IPS-NIHi11 (cell line): ENCODE measurements at places on chromosomes 11 and 22.

DNA sequence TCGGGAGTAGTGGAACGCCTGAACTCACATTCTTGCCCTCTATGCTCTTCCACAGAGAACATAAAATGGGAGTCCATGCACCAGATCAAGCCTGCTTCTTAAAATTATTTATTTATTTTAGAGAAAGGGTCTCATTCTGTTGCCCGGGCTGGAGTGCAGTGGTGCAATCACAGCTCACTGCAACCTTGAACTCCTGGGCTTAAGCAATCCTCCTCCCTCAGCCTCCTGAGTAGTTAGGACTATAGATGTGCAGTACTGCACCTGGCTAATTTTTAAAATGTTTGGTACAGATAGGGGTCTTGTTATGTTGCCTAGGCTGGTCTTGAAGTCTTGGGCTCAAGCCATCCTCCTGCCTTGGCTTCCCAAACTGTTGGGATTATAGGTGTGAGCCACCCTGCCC, 13.0 kb downstream of the SLC6A5 start:
- DNase-seq: no peak

DNA sequence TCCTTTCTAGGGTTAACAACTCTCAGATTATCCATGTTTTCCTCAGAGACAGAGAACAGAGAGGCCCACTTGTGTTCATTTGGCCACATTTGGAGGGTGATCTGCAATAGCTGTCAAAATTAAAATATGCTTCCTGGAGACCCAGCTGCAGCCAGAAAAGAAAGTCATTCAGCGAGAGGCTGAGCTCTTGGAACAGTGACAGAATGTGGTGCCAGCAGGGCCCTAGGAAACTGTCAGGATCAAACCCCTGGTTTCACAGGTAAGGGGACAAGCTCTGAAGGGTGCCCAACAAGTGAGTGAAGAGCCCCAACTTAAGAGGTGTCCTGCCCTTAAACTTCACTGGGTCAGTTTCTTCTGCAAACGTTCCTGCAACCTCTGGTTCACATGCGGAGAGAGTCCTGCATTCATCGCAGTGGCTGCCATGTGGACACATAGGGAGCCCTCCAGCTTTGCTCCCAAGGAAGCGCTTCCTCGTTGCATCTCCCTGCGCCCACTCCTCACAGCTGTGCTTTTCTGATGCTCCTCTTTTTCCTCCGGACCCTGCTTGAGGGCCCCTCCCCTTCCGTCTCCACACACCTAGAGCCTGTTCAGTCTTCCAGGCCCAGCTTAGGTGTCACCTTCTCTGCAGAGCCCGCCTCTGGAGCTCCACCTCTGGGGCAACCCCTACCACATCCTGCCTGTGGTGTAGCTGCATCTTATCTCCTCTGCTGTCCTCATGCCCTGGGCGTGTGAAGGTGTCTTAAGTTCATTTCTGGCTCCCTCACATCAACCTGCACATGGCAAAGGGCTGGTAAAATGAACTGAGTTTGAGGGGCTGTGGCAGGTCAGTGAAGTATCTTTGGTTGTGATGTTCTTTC, 3.9 kb downstream of the UCP3 start:
- DNase-seq: no peak

GRCh38 chr11:11420899-11421285, 67.8 kb upstream of the CSNK2A3 start:
- no peak for DNase-seq

- no peak for DNase-seq
These were observed 31.9 kb downstream of the RRP8 start for GRCh38 chr11:6571434-6572008.

GRCh38 chr11:103601225-103601846, 435.1 kb upstream of the DDI1 start:
- DNase-seq: peak; percentile 74

GRCh38 chr11:129895126-129896041, at the start of gene NFRKB:
TSS of gene NFRKB (minus strand) at chr11:129895578. CDS start at chr11:129892849, 2,729 bp downstream.
- peak; percentile 99 for DNase-seq

GRCh38 chr11:61004761-61005181, 33.3 kb downstream of the CD6 start:
- DNase-seq: no peak

- no peak for DNase-seq
These were observed 85.3 kb downstream of the C11orf87 start for GRCh38 chr11:109507331-109507730.

- DNase-seq: peak; percentile 57
These were observed 1.0 kb downstream of the CCDC85B start for GRCh38 chr11:65891219-65892136.

DNA sequence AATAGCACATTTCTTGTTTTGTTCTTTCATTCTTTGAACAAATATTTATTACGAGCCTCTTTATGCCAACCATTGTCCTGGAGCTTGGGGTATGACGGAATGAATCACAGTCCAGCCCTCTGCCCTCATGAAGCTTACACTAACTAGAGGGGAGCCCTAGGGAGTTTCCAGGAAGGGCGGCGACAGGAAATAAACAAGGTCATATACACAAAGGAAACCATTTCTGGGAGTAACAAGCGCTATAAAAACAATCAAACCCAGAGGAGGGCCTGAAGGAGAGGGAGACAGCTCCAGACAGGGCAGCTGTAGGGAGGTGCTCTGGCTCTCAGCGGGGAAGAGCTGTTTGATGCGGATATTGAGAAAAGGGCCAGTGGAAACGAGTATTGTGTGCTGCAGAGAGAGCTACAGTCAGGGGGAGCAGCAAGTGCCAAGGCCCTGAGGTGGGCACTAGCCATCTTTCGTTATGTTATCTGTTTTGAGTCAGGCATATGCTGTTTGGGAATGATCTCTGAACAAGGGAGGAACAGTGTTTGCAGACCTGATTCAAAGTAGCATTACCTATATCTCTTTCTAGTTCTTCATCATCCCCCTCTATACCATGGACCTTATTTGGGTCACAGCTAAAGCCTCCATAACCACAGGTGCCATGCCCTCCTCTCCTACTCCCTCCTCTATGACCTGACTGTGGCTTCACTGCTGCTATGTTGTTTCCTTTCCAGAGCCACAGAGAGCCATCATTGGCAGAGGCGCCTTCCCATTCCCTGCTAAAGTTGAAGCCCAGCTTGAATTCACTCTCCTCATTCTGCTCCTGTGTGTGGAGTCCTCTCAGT, 15.3 kb upstream of the ZBTB16 start:
- DNase-seq: no peak

- no peak for DNase-seq
These were observed 64.3 kb upstream of the PPARA start for GRCh38 chr22:46085828-46086576.

DNA sequence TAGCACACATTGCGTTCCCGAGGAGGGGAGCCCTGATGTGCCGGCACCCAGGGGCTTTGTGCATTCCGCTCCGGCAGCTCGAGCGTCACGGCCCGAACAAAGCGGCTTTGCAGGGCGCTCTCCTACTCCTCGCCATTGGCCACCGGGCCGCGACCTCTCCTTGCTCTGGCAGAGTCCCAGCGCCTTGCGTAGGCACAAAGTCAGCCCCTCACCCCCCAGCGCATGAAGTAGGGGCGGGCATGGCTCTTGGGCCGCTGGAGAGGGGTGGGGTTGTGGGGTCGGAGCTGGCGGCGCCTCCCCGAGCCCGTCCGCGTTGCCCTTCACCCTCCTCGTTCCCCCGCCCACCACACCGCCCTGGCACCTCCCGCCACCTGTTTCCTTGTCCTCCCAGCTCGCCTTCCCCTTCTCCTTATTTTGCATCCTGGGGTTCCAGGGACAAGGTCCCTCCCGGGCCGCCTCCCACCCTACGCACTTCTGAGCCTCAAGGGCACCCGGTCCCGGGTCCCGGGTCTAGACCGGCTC, 753 bp upstream of the PPARA start:
- DNase-seq: peak; percentile 58

DNA sequence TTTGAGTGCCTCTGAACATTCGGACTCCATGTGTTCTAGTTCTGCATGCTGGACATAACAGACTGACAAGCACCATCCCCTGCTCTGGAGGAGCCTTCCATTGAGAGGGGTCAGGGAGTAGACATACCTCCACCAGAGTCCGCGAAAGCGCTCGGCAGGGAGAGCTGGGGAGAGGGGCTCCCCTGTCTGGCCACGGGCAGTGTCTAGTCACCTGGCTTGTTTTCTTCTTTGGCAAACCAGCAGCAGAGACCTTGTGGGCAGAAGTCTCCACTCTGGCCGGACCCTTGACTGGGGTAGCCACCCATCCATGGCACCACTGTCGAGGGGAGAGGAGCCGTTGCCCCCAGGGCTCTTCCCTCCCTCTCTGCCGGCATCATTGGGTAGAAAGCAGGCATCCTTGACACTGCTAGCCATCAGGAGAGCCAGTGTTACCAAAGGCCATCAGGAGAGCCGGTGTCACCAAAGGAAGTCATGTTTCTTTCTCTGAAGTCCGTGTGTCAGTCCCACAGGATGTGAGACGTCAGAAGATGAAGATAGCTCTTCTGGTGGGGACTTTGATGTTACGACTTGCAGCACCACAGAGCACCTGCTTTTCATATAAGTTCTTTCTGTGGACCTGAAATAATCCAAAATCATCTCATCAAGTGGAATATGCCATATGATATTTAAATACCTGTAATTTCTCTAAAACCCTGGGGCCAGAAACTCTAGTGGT, 305.6 kb downstream of the TBC1D22A start:
- DNase-seq: peak; percentile 14

DNA sequence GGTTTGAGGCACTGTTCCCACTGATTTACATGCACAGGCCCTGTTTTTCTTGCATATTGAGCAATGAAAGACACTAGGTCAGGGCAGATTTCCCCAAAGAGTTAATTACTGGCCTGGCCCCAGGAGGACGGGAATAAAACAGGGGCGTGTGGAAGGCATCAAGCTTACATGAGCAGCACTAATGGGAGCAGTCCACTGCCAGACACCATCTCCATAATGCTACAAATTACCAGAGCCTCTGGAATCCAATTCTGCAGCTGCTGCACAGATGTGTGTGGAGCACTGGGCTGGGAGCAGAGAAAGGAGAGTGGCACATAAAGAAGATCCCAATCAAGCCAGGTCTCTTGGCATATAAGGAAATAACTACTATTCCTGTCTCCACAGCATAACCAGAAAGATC, 96.9 kb downstream of the CCDC34 start:
- no peak for DNase-seq

DNA sequence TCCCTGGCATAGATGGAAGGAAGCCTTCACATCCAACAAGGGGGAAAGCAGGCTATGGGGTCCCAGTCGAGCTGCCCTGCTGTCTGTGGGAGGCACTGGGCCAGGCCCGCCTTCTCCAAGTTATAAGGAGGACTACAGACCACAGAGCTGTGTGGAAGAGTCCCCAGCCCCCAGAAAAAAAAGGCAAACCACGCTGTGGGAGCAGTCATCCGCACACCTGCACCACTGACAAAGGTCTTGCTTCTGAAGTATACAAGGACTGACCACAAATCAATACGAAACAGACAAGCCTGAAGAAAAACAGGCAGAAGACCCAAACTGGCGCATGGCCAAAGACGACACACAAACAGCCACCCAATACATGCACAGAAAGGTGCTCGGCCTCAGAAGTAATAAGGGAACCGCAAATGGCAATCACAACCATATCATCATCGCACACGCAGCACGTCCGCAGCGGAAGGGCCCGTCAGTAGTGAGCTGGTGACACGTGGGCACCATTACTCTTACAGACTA, 384.1 kb downstream of the CTTN start:
- no peak for DNase-seq

DNA sequence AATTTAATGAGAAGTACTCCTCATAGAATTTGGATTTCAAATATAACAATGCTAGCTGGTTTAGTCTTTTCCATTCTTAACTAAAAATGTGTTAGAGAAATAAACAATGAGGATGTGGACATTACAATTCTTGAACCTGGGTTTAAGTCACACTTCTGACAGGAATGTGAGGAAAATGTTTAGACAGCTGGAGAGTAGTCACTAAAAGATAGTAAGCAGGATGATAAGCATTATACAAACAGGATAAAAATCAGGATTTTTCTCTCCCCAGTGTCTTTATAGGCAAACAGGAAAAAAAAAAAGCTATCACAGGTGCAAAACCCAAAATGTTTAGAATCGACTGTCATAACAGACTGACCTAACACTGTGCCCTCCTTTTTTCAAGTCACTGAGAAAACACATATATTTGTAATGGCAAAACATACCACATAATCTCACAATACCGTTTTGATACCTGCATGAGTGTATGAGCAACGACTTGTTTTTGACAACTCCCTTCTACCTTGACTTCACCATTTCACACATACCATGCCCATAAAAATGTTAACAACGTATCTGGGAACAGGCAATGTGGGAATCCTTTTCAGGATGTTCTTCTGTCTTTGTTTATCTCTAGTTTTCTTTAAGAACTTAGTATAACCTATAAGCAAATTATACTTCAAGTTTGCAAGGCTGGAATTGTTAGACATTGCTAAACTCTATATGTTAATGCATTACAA, 242.0 kb downstream of the SBF2 start:
- no peak for DNase-seq

DNA sequence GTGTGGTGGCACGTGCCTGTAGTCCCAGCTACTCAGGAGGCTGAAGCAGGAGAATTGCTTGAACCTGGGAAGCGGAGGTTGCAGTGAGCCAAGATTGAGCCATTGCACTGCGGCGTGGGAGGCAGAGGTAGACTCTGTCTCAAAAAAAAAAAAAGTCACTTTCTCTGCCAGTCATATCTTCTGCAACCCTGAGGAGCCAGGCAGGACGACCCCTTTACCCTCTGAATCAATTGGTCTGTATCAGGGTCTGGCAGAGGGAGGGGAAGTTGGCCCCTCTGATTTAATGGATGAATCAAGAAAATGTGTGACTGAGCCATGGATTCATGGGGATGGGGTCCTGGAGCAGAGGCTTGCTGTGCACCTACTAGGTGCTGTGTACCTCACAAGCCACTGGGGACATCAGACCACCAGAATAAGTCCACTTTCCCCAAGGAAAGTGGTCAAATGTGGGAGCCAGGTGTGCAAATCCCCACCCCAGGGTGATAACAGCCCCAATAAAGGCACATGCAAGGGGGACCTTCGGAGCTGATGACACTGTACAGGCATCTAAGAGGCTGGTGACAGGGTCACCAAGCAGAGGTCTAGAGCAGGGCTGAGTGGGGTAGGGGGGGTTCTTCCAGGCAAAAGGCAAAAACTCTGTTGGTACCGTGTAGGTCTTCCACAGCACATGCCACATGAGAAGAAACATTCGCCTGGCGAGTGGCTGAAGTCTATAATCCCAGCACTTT, 29.0 kb downstream of the TXN2 start:
- DNase-seq: no peak

DNA sequence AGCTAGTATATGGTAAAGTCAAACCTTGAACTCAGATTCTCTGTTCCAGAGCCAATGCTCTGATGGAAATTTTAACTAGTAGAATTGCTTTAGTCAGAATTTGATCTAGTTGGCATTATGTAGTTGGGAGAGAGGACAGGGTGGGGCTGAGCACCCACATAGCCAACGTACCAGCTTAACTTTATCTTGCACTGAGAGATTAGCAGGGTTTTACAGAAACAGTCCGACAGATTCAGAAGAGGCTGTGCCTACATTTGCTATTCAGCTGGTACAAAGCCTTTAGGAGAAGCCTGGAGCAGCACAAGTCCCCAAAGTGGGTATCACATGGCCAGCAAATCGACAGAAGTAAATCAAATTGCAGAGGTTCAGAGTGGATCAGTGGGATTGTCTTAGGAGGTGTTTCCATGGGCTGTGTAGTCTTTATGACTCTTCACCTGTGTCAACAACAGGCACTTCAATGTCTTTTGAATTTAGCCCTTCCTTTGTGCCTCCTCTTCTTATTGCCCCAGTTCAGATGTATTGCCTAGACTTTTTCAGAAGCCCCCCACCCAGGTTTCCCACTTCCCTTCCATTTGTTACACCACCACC, 7.3 kb upstream of the CSRP3 start:
- DNase-seq: no peak

GRCh38 chr22:43905681-43906080, 13.9 kb upstream of the PNPLA5 start:
- no peak for DNase-seq
